Stimulated activated CD8-positive, alpha-beta memory T cell treated with anti-CD3 and anti-CD28 coated beads, Interleukin-4, amount 100 ng/mL, for 24 hours (primary cell): ENCODE measurements at places on chromosomes 5 and 9.

DNA sequence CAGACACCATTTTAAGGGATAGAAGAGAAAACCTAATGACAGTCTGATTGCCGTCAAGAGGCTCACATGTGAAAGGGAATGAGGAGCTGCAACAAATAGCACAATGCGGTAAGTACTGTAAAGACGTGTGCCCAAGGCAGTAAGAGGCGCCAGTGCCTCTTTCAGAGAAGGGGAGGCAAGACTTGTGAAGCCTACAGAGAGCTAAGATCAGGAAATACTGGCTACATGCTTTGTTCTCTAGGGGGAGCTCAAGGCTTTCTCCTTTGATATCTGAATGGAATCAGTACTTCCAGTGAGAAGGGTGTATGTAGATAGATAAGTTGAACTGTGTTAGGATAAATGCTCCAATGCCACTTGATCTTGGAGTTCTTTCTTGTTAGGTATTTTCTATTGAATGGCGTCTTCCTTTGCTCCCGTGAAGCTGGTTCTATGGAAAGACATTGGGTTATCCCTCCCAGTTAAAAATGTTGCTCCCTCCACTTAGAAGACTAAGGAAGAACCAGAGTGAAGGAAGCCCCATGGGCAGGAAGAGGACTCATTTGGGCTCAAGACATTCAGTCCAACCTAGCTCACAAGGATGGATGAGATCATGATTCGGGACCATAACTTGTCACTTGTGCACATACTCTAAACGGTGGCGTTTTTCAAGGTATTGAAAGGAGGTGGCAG, 23.5 kb upstream of the ALDOB start:
- no peak for DNase-seq

DNA sequence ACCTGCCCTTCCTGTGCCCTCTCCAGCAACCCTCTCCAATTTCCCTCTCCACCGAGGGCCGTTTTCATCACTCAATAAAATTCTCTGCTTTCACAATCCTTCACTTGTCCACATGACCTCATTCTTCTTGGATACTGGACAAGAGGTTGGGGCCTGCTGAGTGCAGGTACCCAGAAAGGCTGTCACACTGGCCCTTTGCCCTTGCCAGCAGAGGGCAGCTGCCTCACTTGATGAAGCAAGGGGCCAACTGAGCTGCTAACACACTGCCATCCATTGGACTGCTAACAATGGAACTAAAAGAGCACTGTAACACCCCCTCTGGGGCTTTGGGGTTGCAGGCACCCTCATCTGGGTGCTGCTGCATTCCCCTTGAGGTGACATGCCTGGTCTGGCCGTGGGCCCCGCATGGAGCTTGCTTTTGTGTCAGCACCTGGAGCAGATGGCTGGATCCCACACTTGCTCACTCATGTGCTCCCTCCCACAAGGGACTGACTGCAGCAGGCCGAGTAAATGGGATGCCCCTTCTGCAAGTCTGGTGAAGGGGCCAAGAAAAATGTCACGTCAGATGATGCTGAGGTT, 308.1 kb upstream of the ADCY2 start:
- no peak for DNase-seq

DNA sequence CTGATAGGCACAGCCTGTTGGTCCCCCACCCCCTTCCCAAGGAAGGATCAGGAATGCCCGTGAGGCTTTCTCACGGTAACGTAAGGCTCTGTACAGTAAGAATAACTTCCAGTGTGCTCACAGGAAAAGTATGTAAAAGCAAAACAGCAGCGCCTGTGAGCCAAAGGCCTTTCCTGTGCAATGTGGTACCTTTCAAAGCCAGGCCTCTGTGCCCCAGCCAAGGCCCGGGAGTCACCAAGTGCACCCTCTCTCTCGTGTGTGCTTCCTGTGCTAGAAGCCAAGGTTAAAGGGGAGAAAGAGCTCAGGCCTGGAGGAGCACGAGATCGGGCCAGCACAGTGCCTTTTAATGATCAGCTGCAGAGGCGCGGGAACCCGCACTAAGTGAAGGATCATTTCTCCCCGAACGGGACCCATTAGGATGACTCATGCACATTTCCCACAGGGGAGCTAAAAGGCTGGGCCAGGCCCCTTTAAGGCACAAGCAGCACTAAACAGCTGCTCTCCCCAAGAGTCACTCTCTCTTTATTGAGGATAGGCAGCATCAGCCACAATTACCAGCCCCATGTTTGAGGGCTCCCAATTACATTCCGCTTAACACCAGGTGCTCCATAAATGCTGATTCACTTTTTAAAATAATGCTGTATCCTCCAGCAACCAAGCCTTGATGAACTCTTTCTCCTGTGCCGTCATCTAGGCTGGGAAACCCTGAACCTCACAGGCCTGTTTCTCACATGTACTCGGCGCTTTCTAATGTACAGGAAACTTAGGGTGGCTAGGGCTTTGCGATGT, 42.8 kb downstream of the SHB start:
- no peak for DNase-seq

DNA sequence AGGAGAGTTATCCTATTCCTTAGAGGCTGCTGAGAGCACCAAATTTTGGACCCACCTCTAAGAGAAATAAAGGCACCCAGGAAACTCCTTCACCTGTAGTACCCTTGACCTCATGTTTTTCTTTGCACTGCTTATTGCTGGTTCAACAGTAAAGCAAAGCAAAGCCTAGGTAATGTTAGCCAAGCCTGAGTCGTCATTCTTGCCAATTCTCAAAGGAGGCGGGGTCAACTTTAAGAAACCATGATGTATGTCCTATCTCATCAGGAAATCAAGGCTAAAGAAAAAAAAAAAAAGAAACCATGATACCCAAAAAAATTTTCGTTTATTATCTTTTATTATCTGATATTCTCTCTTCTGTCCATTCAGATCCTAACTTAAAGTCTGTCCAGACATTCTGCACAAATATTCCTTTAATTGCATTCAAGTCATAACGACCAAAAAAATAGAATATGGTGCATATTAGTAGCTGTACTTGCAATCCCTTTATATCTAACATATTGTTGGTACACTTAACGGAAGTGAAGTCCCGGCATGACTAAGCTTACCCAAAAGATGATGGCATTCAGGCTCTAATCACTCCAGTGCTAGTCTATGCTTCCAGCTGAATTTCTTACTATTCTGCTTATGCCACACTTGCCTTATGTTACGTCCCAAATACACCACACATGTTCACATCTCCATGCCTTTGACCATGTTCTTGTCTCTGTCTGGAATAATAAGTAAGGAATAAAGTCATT, 1.8 kb downstream of the AUH start:
- no peak for DNase-seq

DNA sequence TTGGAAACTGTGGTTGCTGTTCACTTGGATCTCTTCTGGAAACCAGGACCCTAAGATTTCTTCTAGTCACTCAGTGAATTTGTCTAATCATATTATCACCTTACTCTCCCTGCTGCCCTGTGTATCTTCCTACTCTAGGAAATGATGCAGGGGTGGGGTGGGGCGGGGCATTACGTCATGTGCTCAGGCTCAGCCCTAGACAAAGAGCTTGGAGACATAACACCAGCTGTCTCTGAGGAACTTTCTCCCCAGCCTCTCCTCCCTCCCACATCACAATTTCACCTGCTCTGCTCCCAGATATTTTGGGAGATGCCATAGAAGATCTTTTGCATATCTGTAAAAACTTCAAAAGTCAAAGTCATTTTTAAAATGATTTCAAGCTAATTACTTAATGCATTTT, 470.4 kb downstream of the ZSWIM6 start:
- no peak for DNase-seq

DNA sequence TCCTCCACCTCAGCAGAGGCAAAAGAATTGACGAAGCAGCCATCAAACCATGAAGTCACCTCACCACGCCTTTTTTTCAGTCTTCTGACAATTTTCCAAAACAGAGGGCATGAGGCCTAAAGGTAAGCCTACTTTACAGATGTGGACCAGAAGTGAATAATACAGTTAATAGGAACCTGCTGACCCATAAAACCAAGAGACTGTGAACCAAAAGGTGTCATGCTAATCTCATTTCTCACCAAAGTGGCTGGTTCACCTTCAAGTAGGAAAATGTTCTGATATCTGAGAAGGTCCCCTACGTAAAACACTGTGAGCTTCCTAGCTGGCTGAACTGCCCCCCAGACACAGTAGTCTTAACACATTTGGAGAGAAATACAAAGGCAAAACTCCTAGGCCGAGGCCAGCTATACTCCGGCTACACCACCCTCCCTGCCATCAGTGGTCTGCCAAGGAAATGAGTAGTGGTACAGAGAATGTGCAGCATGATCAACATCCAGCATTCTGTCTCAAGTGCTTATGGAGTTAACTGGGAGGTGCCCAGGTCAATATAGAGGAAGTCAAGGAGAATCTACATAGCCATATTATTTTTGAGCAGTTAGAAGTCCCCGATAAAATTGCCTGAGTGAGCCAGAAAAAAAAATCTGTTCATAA, 19.3 kb upstream of the F2RL2 start:
- no peak for DNase-seq

GRCh38 chr5:62578540-62578939, at the start of gene LRRC70:
TSS of gene LRRC70 (plus strand) at chr5:62578819. CDS start at chr5:62579439, 620 bp downstream.
- no peak for DNase-seq

GRCh38 chr5:72013766-72014624, 93.3 kb upstream of the MAP1B start:
- no peak for DNase-seq

GRCh38 chr9:27586304-27586703, 13.0 kb upstream of the C9orf72 start:
- DNase-seq, result no peak
